ENCODE measurements at places on chromosomes 1 and 21.

GRCh38 chr21:32322676-32323075 lies 24.0 kb downstream of the MRAP start:
- no peak for DNase-seq

DNA sequence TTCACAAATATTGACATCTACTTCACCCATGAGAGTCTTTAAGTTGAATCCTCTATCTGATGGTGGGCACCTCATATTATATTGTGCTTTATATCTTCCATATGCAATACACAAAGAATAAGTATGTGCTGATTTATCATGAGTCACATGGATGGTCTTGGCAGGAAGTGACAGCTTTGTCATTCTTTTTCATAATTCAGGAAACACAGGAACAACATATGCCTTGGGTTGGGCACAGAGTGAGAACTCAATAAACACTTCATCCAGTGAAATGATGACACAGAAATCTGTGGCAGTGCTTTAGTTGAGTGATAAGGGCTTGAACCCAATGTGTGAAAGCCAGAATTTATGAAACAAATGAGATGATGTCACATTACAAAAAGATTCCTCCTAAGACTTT lies 41.2 kb downstream of the GADD45A start:
- DNase-seq = no peak

DNA sequence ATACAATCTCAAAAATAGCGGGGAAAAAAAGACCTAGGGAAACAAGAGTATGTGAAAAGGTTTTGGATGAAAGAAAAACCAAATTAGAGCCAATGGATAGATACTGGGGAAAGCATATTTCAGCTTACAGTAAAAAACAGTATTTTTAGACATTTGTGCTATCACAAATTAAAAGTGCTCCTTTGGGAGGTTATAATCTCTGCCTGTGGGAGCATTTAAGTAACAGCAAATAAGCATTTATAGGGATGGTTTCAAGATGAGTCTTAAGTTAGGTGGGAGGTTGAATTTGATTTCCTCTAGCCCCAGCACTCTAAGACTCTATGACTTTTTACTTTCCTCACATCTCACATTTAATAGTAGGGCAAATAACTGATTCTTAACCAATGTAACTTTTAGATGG lies 79.6 kb upstream of the SLFNL1 start:
- DNase-seq = no peak

GRCh38 chr21:38159355-38159754 lies 97.4 kb upstream of the KCNJ15 start:
- DNase-seq = peak; percentile 87

- no peak for DNase-seq
Measured at GRCh38 chr1:25658791-25659431, 42.3 kb downstream of the MAN1C1 start.

DNA sequence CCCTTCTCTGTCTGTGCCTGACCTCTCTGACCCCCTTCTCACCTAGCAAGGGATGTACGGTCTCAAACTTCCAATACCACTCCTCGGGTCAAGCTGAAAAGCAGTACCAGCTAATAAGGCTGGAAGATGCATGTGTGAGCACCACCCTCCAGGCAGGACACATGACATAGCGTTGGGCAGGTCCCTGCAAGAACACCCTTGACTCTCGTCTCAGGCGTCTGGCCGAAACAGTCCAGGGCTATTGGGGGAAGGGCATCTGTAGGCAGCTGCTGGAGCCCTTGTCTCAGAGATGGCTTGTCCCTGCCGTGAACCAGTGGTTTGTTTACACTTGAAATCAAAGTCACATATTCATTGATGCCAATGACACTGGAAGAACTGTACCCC lies 56.5 kb downstream of the CD46 start:
- DNase-seq = no peak

GRCh38 chr1:43074244-43074643 lies 97.8 kb downstream of the EBNA1BP2 start:
- DNase-seq = no peak

DNA sequence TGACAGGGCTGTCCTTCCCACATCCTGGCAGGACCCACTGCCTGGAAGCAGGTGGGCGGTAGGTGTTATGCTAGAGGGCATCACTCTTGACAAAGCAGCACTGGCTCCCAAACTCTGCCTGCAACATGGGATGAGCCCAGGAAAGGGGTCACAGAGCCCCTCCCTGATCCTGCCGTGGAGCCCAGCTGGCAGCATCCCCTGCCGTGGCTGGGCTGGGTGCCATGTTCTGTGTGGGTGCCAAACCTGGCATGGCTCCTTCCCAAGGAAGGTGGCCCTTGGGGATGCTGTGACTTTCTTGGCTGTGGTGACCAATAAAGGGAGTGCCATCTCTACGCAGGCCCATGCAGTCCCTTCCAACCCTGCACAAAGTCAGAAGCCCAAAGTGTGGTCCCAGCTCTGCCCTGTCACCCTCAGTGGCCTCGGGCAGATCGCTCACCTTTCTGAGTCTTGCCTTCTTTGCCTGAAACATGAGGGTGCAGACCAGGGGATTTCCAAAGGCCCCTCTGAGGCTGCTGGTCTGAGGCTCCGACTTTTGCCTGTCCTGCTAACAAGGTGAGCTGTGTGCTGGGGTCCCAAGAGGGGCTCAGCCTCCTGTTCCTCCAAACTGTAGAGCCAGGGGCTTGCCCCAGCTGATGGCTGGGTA lies 6.0 kb downstream of the CDK18 start:
- no peak for DNase-seq

GRCh38 chr1:67460676-67461500 lies 30.7 kb upstream of the SERBP1 start:
- peak; percentile 60 for DNase-seq

DNA sequence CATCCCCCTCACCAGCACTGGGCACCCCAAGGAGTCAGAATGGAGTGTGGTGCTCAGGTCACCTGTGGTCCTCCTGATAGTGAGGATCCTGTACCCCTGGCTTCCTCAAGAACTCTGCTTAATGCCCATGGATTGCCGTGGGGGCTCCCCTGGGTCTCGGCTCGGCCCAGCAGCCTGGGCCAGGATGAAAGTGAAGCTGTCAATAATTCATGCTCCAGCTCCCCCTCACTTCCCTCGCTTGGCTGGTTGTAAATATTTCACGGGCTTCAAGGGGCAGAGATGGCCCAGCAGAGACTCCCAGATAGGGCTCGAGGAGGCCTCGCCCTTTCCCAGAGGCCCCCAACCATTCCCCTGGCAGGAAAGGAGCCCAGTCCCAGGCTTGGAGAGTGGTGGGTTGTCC lies 42.6 kb upstream of the KCNA10 start:
- DNase-seq = no peak

DNA sequence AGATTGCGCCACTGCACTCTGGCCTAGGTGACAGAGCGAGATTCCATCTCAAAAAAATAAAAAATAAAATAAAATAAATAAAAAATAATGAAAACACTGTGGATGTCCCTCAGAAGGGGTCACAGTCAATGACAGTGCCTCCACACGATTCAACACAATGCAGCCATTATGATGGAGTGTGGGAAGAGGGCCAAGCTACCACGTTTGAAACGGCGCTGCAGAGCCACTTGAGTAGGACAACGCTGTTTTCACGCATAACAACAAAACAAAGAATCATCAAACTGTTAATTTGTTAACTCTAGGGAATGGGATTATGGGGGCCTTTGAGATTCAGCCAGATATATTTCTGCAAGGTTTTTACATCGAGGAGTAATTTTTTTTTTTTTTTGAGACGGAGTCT lies 36.5 kb downstream of the NKAIN1 start:
- DNase-seq = no peak

DNA sequence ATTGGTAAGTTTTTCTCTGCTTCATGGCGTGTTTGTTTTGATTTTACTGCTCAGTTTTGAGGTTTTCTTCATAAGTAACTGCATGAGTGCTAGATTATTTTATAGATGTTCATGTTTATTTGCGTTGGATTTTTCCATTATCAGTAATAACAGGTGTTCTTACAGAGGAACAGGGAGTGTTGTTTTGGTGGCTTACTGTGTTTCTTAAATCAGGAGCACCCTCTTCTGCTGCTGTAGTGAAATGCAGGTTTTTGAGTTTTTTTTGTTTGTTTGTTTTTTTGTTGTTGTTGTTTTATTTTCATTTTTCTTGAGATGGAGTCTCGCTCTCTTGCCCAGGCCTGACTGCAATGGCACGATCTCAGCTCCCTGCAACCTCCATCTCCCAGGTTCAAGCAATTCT lies 32.6 kb downstream of the CTBS start:
- DNase-seq = no peak

GRCh38 chr1:2240270-2241156 lies 12.4 kb downstream of the SKI start:
- no peak for DNase-seq

DNA sequence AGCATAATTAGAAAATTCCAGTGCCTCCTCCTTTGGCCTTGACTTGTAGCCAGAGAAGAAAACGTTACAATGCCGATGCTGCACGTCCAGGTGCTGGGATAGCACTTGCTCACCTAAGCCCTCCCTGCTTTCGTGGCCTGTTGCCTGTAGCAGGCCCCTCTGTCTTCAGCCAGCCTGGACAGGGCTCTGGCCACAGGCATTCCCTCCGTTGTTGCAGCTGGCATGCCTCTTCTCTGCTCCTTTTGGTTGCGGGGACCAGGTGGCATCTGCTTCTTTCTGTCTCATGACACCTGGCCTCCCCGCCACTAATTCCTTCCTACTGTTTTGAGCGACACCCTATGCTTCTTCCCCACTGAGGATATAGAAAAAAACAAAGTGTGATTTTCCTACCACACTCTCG lies 54.6 kb upstream of the MORC3 start:
- DNase-seq = no peak

DNA sequence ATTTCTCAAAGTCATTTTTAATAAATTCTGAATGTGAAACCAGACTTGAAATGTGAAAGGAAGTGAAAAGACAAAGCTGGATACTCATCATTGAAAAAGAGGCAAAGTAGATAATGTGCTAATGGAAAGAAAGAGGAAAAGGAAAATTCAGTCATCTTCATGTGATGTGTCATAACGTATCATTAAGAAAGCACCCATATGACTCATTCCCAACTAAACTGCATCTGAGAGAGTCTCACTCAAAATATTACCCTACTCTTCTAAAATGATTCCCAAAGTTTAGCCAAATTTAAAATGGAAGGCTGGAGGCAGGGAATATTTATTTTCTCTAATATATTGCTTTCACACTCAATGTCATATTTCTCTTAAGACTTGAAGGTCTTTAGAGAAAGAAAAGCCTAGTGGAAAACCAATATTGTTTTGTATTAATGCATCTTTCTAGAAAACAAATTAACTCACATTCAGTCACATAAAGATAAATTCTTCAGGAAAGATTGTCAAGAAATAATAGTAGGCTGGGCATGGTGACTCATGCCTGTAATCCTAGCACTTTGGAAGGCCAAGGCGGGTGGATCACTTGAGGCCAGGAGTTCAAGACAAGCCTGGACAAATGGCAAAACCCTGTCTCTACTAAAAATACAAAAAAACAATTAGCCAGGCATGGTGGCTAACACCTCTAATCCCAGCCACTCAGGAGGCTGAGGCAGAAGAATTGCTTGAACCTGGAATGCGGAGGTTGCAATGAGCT lies 129.9 kb downstream of the SLC30A10 start:
- DNase-seq = no peak

GRCh38 chr1:234393190-234393589 lies 19.9 kb downstream of the COA6 start:
- no peak for DNase-seq

DNA sequence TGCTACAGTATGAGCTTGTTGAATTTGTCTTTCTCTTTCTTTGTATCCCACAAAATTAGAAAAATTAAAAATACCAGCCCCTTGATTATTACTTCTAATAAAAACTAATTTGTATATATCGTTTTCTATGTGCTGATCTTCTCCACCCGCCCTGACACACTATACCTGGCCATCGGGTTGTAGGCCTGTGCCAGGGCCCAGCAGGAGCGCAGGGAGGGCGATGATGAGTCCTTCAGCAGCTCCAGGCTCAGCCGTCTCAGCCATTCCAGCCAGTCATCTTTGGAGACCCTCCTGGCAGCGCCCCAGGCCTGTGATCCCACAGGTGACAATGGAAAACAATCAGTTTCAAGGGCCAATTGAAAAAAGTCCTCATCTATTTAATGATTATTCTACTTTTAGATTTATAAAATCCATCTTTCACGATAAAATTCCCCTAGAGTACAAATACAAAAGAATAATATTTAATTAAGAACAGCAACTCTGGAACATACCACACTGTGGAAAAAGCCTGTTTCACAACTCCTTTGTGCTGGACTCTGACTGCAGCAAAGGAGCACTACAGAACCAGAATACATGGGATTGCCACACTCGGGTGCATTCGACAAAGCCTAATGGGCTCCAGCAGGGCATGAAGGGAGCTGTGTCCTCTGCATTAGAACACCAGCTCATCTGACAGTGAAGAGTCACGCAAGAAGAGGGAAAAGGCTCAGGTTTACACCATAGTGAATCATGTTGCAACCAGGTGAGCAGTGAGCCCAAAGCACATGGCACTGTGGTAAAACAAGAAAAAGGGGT lies 15.4 kb downstream of the ANGPTL7 start:
- DNase-seq = no peak

- DNase-seq = no peak
Measured at GRCh38 chr1:192826791-192827546, 18.1 kb downstream of the RGS2 start.

- DNase-seq = peak; percentile 86
Measured at GRCh38 chr1:164651351-164651951, 92.5 kb downstream of the PBX1 start.

GRCh38 chr1:162111572-162111971 lies 42.1 kb downstream of the NOS1AP start:
- no peak for DNase-seq

DNA sequence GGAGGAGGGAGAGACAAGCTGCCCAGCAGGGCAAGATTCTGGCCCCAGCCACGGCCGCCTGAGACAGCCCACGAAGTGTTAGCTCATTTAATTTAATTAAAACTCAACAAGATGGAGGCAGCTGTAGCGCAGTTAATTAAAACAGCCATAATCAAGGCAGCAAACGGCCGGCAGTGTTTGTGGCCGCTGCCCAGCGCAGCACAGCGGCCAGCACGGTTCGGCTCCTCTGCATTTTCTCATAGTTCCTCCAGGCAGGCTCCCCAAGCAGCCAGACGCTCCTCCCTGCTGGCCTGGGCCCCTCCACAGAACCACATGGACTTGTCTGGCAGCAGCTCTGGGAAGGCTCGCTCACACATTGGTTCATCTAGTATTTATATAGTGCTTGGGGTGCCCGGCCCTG lies 40.0 kb downstream of the PTPRF start:
- DNase-seq = no peak

GRCh38 chr1:911875-912739 lies 11.6 kb upstream of the SAMD11 start:
- no peak for DNase-seq

DNA sequence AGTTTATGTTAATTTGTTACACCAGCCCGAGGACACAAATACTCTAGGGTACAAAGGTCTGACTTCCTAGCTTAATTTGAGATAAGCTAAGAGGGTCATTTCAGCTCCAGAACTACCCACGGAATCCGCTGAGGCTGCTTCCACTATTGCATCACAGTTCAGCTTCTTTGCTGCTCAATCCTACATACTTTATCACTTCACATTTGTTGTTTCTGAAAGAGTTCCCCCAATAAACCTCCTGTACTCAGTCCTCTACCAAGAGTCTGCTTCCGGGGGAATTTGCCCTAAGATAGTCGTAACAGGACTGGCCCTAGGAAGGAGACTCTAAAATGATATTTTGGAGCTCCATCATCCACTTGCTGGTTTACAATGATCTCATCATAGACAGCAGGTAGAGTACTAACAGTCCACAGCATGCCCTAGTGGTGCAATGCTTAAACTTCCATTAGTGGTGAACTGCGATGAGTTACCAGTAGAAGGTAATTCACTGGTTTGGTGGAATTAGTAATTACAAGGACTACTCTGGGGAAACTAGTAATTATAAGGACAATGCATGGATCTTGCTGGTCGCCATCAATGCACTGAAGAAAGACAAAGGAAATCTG lies 229.3 kb downstream of the USH2A start:
- peak; percentile 11 for DNase-seq
